ENCODE measurements at places on chromosomes 11 and 22.
A peak's percentile ranks its signal among the peaks of the same experiment; 100 is the strongest.

GRCh38 chr11:76237914-76238313, 31.6 kb upstream of the WNT11 start:
- DNase-seq, result no peak

- no peak for DNase-seq
Measured at GRCh38 chr11:123507043-123507442, 77.0 kb downstream of the GRAMD1B start.

- no peak for DNase-seq
Measured at GRCh38 chr22:19138217-19139000, 6.0 kb downstream of the ESS2 start.

DNA sequence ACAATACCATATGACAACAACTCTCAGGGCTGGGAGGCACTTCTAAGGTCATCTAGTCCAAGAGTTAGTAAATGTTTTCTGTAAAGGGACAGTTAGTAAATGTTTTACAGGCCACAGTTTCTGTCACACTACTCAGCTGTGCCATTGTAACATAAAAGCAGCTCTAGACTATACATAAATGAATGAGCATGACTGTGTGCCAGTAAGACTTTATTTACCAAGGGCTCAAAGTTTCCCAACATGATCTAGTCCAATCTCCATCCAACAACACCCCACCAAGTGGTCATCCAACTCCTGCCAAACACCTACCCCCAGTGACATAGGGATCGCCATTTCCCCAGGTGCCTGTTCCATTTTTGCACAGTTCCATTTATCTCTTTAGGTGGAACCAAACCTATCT, 12.1 kb downstream of the SERGEF start:
- DNase-seq, result no peak

DNA sequence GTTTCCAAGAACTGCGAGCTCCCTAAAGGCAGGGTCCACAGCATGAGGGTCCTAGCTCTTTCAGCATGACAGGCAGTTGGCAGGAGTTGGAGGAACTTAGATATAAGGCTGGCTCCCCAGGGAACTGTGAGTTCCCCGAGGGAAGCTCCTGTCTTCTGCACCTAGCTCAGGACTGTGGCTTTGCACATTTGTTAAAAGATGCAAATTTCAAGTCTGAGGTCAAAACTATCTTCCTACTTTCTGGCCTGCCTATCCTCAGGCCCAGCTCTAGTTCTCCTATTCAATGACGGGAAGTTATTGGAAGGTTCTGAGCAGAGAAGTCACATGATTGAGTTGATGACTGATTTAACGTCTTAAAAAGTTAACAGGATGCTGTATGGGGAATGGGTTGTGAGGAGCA, 11.7 kb upstream of the UCP3 start:
- no peak for DNase-seq

DNA sequence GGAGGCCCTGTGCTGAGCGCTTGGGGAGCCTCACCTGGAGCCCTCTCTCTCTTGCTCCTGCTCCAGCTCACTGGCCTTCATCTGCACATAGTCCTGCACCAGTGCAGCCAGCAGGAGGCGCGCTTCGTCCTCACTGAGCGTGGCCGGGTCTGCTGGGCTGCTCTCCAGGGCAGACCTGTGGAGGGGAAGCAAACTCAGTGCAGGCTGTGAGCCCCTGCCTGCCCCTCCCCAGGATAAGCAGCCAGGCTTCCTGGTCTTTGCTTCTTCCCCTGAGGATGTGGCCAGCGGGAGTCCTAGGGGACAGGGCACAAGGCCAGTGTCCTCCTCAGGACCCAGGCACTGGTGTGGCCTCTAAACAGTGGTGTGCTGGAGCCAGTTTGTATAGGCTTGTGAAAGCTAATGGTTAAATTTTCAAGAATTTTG, 2.2 kb downstream of the CALCA start:
- DNase-seq, result peak; percentile 13

GRCh38 chr11:6545917-6546605, 49.0 kb downstream of the DNHD1 start:
- DNase-seq, result no peak

DNA sequence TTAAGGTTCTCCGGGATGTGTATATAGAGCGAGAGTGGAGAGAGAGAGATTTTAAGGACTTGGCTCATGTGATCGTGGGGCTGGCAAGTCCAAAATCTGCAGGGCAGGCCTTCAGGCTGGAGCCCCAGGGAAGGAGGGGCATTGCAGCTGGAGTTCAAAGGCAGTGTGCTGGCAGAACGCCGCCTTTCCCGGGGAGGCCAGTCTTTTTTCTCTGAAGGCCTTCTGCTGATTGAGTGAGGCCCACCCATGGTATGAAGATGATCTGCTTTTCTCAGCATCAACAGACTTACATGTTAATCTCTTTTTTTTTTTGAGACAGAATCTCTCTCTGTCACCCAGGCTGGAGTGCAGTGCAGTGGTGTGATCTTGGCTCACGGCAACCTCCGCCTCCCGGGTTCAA, 25.4 kb downstream of the FBLN1 start:
- DNase-seq, result no peak

- no peak for DNase-seq
Measured at GRCh38 chr11:72553706-72554105, 119.4 kb upstream of the CLPB start.

GRCh38 chr22:19970031-19970478, 28.4 kb upstream of the TXNRD2 start:
- DNase-seq, result no peak

DNA sequence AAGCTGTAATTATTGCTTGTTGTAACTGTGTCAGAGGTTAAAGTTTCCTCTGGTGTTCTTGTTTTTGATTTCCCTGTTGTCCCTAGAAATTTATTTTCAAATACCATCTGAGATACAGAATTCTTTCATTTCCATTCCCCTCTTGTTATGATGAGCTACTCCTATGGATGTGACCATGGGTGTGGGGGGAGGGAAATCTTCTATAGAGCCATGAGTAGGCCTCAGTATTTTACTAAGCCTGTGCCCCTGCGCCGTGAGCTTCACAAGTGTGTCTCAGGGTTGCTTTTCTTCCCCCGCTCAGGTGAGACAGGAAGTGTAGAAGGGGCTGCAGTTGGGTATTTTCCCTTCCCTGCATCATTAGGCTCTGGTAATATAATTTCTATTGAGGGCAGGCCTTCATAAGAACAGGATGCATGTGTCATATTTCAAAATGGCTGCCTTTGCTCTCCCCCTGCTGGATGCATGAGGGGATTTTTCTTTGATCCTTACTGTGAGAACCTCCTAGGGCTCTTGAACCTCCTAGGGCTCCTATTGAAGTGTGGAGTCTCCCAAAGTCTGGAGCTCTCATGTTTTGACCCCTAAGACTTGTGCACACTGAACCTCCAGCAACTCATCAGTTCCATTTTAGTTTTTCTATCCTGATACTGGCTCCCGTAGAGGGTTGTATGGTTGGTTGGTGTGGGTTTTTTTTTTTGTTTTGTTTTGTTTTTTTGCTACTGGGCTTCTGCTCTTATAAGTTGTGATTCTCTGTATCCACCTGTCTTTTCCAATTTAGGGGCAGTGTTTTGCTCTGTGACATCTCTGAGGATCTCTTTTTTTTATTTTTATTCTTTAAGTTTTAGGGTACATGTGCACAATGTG, 658.2 kb downstream of the NTM start:
- DNase-seq, result no peak

- DNase-seq, result no peak
Measured at GRCh38 chr22:50203288-50203687, 2.5 kb downstream of the SELENOO start.

GRCh38 chr11:128297091-128297651, 290.2 kb downstream of the ETS1 start:
- DNase-seq, result no peak

- DNase-seq, result no peak
Measured at GRCh38 chr22:27617214-27617881, 184.2 kb downstream of the MN1 start.

GRCh38 chr11:43376594-43376993, 17.9 kb downstream of the TTC17 start:
- DNase-seq, result no peak

DNA sequence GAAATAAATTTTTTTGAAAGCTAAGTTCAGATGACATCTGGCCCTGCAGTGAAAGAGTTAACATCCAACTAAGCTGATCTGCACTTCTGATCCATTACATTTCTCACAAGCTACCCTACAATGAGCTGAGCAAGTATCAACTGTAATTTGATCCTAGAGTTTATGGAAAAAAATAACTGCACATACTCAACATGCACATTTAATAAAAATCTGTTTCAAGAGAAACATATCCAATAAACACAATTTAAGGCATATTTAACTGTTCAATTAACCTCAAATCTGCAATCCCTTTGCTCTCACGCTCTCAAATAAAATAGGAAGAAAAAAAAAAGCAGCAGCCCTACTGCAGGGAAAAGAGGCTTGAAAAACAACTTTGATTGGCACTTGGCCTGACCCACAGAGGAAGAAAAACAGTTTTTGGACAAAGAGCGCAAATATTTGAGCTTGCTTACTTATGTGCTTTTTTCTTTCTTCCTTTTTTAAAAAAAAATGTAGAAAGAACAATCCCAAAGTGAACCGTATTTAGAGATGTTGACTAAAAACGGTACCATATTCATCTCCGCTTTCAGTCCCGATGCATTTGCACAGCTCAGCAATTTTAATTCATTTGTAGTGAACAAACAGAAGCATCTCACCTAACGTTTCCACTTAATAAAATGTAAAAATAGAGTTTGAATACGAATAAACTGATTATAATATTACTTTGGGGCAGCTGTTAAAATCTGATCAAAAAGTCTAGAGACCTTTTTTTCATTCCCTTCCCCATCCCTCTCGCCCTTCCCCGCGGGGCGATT, 1.6 kb downstream of the SESN3 start:
- DNase-seq, result no peak

- DNase-seq, result no peak
Measured at GRCh38 chr11:60848714-60849151, 6.8 kb downstream of the CCDC86 start.

DNA sequence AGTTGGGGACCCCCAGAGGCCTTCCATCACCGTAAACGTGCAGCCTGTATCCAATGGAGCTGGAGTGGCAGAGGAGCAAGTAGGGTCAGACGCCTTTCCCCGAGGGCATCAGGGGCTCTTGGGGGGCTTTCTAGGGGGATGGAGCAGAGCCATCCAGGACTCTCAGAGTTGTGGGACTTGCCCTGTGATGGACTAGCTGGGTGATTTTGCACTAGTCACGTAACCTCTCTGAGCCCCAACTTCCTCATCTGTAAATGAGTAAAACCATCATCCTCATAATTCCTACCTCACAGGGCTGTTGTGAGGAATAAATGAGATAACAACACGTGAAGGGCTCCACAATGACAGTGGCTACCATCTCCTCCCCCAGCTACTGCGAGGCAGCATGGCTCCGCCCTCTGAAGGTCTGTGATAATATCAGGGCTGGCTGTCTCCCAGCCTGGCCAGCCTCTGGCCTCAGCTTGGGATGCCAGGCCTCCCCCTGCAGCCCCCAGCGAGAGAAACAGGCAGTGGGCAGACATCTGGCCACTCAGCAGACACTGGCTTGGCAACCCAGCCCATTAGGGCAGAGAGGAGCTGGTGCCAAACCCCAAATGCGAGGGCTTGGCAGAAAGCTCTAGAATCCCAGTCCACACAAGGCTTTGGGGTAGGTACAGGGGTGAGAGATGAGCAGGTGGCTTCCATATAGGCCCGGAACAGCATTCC, 6.7 kb downstream of the USP2 start:
- DNase-seq, result no peak

- DNase-seq, result no peak
Measured at GRCh38 chr22:46482056-46482675, 55.3 kb downstream of the CELSR1 start.

GRCh38 chr22:11042116-11042515, 4485.9 kb upstream of the OR11H1 start:
- DNase-seq, result no peak

DNA sequence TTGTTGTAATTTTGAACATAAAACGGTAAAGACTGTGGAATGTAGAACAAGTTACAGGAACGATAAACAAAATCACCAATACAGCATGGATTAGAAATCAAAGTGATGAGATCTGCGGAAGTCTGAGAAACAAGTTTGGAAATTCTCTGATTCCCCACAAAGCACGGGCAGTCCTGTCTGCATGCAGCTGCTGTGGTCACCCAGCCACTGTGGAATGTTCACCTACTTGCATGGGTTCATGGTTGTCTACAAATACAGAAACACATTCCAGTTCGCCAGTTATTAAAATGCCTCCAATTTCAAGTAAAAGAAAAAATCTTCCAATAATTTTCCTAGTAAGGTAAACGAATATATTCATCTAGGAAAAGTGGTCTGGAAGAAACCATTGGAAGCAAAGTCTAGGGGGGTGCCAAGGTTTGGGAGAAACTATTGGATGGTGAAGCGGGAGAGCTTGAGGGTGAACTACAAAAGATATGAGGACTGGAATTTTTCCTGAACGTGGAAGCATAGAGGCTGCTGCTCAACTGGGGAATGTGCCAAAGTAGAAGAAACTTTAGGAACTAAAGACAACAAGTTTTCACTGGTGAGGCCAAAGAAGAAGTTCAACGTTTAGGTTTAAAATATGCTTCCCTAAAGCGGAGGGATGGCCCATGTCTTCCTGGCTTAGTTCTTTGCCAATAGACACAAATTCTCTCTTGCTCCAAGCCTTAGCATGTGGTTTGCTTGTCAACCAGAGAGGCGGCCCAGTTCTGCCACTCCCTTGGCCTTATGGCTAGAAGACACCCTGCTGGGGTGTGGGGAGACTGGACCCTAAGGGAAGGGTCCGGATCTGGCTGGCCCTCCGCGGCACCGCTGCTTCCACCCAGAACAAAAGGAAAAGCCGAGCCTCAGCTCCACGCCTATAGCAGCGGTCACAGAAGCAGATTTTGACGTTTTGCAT, 70.2 kb downstream of the CTTN start:
- DNase-seq, result no peak

- DNase-seq, result no peak
Measured at GRCh38 chr11:110000850-110001249, 92.3 kb upstream of the ZC3H12C start.

DNA sequence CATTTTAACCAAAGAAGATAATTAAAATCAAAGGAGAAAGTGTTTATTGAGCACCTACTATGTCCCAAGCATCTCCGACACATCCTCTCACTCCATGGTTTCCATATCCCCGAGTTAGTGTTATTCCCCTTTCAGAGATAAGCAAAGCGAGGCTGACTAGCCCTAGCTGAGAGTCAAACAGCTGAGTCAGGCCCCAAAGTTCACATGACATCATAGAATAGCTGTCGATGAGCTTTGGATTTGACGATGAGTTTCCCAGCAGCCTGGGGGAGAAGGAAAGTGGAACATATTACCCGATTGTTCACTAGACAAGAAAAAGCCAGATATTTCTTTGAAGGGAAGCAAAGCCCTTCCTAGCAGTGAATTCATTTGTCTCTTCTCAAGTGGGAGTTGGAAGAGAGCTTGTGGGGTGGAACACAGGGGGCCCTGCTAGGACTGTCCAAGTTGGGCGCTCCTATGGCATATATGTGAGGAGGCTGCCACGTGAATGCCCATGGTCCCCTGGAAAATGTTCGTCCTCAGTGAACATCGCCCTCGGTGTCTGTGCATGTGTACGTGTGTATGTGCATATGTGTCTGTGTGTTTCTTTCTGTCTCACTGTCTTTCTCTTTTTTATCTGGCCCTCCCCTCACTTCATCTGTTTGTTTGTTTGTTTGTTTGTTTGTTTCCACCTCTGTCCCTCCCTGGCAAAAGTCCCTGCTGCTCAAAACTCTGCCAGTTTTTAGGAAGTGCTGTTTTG, 493 bp upstream of the CYTH4 start:
- DNase-seq, result no peak

- DNase-seq, result no peak
Measured at GRCh38 chr11:125987066-125987641, 41.3 kb downstream of the VSIG10L2 start.
